ENCODE measurements at places on chromosomes 3 and 15.

DNA sequence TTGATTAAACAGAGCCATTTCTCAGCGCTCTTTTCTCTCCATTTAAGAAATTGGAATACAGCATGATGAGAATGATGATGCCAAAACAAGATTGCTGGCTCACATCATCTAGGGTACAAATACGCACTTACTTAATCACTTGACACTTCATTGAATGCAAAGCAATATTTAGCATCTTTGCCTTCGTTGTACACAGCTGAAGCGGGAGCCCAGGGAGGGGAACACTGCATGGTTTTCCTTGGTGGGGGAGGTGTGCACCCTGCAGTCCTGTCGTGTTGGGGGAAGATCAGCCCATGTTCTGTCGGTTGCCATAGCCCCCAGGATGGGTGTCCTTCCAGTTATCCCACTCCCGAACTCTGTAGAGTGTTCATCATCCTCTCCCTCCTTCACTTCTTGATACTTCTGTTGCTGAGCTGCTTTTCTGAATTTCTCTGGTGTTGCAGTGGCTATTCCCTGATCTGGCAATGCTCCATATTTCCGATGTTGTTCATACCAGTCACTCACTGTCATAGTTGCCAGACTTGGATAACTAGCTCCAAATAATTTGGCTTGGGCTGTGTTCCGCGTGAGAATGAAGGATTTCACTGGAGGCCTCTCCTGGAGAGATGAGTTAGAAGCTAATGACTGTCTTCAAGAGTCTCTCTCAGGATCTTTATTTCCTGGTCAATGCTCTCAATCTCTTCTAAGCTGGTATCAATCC, 50.1 kb upstream of the DYNC1LI1 start:
- no peak for DNase-seq

GRCh38 chr3:138433892-138434275, 532 bp upstream of the ESYT3 start:
- no peak for DNase-seq

DNA sequence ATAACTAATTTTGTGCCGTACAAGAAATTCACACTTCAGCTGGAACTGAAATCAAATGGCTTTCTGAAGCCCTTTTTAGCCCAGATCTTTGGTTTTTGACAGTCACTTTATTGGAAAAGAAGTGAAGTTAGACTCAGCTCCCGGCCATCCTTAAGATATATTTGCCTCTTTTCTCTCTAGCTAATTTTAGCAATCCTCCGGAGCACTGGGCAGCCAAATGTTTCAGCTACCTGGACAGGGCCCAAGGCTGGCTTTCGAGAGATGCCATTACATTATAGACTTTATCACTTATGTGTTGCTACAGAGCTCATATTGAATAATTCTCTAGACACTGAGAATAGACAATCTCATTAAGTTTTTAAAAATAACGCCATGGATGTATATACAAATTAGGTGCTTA, 28.5 kb upstream of the RPL39L start:
- DNase-seq: no peak

GRCh38 chr3:29240248-29240647, 40.6 kb upstream of the RBMS3 start:
- no peak for DNase-seq

DNA sequence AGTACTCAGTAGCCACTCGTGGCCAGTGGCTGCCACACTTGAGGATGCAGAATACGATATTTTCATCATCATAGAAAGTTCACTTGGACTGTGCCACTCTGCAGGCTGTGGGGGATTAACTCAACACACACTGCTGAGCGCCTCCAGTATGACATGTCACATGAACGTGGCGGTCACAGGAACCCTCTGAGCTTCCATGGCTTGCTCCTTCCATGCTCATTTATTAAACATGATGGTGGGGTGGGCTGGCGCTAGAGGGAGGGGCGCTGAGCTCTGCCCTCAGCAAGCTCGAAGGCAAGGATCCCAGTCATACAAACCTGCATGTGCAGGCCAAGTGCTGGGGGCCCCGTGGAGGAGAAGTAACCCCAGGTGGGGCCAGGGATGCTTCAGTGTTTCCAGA, 85.5 kb downstream of the WNT7A start:
- no peak for DNase-seq

- DNase-seq: no peak
Measured at GRCh38 chr3:47617086-47618010, 38.7 kb upstream of the CSPG5 start.

- no peak for DNase-seq
Measured at GRCh38 chr3:50530001-50530970, 26.9 kb upstream of the CACNA2D2 start.

- DNase-seq: peak; percentile 20
Measured at GRCh38 chr3:31377045-31377642, 155.6 kb upstream of the STT3B start.

DNA sequence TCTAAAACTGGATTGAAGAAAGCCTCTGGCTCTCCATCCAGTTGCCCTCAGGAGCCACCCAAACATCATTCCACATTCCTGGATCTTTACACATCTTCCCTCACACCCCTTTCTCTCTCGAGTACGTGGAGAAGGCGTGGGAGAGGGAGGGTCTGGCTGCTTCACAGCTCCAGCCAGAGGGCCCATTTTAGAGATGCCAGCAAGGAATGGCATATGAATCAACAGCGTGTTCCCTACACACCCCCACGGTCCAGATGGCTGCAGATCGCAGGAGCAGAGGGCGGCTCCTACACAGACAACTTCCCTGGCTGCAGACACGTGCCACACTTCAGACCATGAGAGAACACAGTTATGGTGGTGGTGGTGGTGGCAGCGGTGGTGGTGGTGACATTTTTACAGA, 280.1 kb downstream of the ERC2 start:
- no peak for DNase-seq

DNA sequence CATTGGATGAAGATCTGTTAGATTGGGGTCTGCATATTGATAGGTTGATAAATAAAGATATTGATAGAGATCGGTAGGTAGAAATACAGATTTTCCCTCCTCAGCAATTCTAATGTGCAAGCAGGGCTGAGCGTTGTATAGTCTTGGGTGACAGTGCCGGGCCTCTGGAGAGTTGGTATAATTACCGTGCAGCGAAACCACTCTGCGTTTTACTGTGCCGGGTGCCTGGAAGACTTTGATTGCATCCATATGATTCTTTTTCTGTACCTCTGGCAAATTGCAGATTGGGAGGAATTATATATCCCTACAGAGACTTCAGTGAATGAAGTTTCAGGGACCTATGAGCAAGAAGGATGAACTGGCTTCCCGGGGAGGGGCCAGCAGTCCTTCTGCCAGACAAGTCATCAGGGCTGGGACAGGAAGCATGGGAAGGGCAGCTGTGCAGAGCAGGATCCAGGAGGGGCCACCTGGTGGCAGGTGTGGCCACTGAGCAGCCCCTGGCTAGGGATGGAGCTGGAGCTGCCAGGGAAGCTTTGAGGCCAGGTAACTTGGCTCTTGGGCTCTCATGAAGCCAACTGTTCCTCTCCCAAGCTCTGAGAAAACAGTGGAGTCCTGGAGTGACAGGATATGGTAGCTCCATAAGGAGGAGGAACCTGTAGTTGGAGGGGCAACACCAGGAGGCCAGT, 132.5 kb downstream of the APBA2 start:
- DNase-seq: peak; percentile 61

DNA sequence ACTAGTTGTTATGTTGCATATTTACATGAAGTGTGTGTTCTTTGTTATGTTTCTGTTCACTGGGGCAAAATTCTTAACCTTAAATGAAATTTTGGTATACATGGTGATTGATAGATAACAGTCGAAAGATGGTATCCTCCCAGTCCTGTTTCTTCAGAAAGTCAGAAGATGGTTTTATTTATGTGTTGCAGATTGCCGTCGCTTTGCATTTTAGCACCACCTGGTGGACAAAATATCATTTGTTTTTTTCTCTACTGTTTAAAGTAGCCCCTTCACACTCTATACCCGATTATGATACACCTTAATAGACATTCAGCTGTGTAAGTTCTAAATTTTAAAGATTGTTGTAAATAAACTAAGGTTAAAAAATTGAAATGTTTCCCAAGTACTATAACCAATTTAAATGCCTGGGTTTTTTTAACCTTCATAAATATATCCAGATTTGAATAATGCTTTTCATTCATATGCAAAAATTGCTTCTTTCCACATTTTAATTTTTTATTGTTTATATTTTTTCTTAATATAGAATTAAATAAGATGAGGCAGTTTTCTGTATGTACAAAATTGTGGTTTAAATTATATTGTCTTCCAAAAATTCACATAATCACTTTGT, 152.2 kb downstream of the ALCAM start:
- peak; percentile 34 for DNase-seq

DNA sequence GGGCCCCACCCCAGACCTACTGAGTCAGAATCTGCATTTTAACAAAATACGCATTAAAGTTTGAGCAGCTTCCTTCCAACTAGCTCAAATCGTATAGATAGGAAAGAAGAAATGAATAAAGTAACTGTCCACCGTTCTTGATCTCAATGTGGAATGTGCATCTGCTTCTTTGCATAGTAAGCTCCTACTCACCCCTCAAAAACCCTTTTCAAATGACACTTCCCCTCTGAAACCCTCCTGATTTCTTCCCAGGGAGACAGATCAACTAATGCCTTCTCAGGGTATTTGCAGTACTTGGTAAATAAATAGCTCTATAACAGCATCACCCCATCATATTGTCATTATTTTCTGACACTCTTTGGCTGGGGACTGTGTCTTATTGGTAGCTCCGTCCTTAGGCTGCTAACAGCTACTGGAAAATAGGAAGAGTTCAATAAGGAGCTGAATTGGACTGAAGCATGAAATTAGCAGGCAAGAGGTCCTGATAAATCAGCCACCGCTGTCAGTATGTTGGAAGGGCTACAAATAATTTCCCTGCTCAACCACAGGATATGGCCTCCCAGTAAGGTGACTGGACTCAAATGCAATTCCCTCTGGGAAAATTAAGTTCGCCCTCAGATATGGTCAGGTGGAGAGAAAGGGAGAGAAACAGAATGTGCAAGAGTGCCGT, 10.2 kb downstream of the OXTR start:
- DNase-seq: no peak

DNA sequence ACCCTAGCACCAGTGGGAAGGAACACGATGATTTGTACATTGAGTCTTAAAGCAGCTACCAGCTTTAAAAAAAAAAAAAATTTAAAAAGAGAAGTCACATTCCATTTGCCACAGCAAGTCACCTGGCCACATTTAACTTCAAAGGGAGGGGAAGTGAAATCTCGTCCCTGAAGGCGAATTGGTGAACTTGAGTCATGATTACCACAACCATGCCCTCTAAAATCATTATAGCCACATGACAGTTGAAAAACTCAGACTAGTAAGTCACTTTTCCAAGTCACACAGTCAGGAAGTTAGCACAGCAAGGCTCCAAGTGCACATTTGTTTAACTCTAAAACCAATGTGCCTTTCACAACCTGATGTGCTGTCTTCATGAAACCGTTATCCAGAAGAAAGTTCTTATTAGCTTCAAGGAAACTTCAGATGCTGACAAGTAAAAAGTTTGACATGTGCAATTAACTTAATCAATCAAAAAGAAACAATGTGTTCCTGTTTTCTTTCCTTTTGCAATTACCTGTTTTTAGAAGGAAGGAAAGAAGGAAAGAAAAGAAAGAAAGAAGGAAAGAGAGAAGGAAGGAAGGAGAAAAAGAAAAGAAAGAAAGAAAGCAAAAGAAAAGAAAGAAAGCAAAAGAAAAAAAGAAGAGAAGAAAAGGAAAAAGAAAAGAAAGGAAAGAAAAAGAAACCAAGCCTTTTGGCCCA, 8.3 kb upstream of the THSD4 start:
- no peak for DNase-seq

DNA sequence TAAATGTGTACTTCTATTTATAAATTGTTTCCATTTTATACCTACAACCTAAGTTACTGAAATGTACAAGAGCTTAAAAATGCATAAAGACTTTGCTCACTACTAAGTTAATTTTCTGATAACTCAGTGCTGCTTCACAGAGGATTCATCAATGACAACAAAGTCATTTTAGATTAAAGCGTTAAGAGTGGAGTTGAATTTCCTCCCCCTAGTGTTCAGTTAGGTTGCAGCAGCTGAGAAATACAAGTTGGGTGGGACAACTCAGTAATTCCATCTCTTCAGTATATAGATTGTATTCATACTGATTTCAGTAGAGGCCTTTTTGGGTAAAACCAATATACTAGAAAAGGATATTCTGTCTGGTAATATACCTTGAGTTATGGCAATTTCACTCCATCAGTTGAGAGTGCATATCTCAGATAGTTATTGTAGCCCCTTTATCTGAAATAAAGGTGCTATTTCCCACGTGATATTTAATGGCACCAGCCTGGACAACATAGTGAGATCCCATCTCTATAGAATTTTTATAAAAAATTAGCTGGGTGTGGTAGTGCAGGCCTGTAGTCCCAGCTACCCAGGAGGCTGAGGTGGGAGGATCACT, 6.9 kb upstream of the RPL35A start:
- peak; percentile 70 for DNase-seq

GRCh38 chr3:177349384-177349783, 152.1 kb upstream of the TBL1XR1 start:
- no peak for DNase-seq

GRCh38 chr3:128098234-128098633, 25.4 kb downstream of the RUVBL1 start:
- no peak for DNase-seq

DNA sequence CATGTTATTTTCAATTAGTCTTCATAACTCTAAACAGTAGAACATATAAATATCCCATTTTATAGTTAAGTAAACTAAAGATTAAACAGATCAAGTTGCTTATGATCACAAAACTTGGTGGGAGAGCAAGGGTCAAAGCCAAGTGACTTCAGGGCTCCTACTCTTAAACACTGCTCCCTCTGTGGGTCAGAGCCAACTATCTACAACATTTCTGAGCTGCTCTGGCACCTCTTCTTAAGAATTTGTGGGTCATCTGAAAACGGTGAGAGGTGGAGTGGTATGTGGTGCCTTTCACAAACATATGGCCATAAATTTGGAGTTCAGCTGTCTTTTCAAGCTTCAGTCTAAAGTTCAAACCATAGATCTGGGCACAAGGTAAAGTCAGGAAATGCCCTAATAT, 10.9 kb downstream of the ATG3 start:
- no peak for DNase-seq

DNA sequence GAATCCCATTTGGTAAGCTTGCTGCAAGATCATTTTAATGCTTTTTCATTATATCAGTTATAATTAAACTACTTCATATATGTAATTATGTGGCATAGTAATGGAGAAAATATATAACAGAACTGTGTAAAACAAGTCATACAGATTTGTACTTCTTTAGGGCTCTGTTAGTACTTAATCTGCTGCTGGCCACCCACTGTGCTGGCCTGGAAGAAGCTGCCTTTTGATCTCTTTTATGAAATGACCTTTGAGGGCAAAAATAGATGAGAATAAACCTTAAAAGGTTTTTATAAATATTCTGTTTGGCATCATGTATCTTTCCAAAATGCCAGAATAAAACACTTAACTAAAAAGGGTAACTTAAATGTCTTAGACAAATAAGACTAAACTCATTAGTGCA, 262.9 kb downstream of the ZIC1 start:
- DNase-seq: no peak

GRCh38 chr3:18382760-18383369, 42.3 kb downstream of the SATB1 start:
- DNase-seq: no peak

- no peak for DNase-seq
Measured at GRCh38 chr3:37630441-37630840, 231.2 kb upstream of the CTDSPL start.

GRCh38 chr3:160169139-160169976, 55.9 kb upstream of the C3orf80 start:
- no peak for DNase-seq

GRCh38 chr3:113575206-113575605, 42.9 kb downstream of the SIDT1 start:
- DNase-seq: no peak
